D721Med (cell line): ENCODE measurements at places on chromosomes 4 and X.

DNA sequence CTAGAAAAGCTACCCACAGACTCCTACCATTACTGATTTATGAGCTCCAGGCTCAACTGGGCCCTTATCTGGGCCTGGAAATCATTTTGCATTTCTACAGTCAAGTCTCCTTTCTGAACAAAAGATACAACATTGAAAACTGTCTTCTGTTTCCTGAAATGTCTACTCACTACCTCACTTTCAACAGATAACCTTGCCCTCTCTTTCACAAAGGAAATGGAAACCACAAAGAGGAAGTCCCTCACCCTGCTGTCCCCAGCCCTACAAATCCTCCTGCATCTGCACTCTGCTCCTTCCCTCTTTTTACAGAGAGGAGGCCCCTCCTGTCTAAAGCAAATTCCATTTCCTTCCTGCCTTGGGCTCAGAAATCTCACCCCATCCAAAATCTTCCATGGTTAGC is 24.8 kb upstream of the CYBB start:
- no peak for DNase-seq

- DNase-seq = no peak
Observed at GRCh38 chr4:102444752-102445151, 56.4 kb upstream of the NFKB1 start.

- DNase-seq = no peak
Observed at GRCh38 chrX:123424546-123424945, 240.5 kb downstream of the GRIA3 start.

- no peak for DNase-seq
Observed at GRCh38 chrX:134886002-134886596, 104.7 kb upstream of the SMIM10 start.
